Naive thymus-derived CD4-positive, alpha-beta T cell (primary cell): ENCODE measurements at places on chromosomes 7 and 10. TPM values are rescaled to one million over a fixed set of nuclear protein-coding genes. Genes with fewer than 3 reads are reported as not detected.

- peaks cover 19% of the 10 kb centered on the region for H3K4me1 ChIP-seq
- H3K27me3 ChIP-seq, result peaks cover 43% of the 10 kb centered on the region
- DNase-seq, result no peak
- H3K27ac ChIP-seq, result no peak overlapping the region
- H3K36me3 ChIP-seq, result no peaks in the 10 kb centered on the region
Measured at GRCh38 chr7:27167916-27168264, 2.6 kb upstream of the HOXA9 start.

ITIH5 gene
- total RNA-seq, result not detected

DNA sequence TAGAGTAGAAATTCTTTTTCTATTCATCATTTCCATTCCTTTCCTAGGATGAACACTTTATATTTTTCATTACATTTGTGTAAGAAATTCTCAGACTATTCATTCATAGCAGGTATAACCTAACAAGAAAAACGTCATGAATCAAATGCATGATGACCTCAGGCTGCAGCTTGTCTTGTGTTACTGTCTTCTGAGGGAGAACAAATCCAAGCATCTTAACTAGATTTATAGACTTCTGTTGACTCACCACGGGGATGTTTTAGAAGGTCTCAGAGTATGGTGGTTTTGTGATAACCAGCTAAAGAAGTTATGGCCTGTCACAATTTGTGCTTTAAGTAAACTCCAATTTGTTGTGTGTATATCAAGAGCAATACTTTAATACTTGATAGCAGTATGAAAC lies 102.7 kb downstream of the ANKRD7 start:
- H3K27ac ChIP-seq, result no peak overlapping the region
- H3K27me3 ChIP-seq, result no peaks in the 10 kb centered on the region
- H3K4me3 ChIP-seq, result no peak overlapping the region
- H3K36me3 ChIP-seq, result no peaks in the 10 kb centered on the region
- DNase-seq, result no peak

- H3K4me3 ChIP-seq, result peak overlapping the region; percentile 11
- peaks cover 60% of the 10 kb centered on the region for H3K27me3 ChIP-seq
- peaks cover 15% of the 10 kb centered on the region for H3K4me1 ChIP-seq
- DNase-seq, result no peak
- no peak overlapping the region for H3K27ac ChIP-seq
Measured at GRCh38 chr7:27200761-27201579, 1.1 kb upstream of the HOXA13 start.

GRCh38 chr10:77190291-77190690 lies 447.3 kb downstream of the KCNMA1 start:
- H3K36me3 ChIP-seq, result no peaks in the 10 kb centered on the region
- no peaks in the 10 kb centered on the region for H3K27me3 ChIP-seq
- H3K27ac ChIP-seq, result no peak overlapping the region
- H3K4me3 ChIP-seq, result no peak overlapping the region

- no peaks in the 10 kb centered on the region for H3K27me3 ChIP-seq
- no peak for DNase-seq
- H3K36me3 ChIP-seq, result no peaks in the 10 kb centered on the region
- H3K4me1 ChIP-seq, result no peaks in the 10 kb centered on the region
- H3K27ac ChIP-seq, result no peak overlapping the region
Measured at GRCh38 chr7:149884541-149884940, 10.8 kb downstream of the ATP6V0E2 start.

DNA sequence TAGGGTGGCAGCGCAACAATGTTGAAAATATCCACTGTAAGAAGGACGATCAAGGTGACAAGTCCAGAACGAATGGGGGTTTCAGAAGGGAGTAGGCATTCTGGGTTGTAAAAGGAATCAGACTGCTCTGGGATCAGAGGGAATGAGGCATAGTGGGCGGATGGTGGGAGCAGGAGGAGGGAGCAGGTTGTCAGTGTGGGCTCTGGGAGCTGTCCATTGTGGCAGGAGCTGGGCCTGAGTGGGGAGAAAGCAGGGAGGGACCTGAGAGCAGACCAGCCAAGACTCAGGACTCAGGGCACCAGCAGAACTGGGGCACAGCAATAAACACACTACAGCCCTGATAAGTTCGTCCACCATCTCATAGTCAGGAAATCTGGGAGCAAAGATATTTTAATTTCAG lies 292.6 kb upstream of the MKI67 start:
- no peaks in the 10 kb centered on the region for H3K4me1 ChIP-seq
- H3K27me3 ChIP-seq, result no peaks in the 10 kb centered on the region
- no peaks in the 10 kb centered on the region for H3K36me3 ChIP-seq
- H3K4me3 ChIP-seq, result no peak overlapping the region
- no peak for DNase-seq
- no peak overlapping the region for H3K27ac ChIP-seq

GRCh38 chr10:14405076-14406065 lies 74.6 kb upstream of the FRMD4A start:
- DNase-seq, result no peak
- H3K4me1 ChIP-seq, result peaks cover 7% of the 10 kb centered on the region
- no peak overlapping the region for H3K27ac ChIP-seq
- no peak overlapping the region for H3K4me3 ChIP-seq
- H3K36me3 ChIP-seq, result no peaks in the 10 kb centered on the region

DNA sequence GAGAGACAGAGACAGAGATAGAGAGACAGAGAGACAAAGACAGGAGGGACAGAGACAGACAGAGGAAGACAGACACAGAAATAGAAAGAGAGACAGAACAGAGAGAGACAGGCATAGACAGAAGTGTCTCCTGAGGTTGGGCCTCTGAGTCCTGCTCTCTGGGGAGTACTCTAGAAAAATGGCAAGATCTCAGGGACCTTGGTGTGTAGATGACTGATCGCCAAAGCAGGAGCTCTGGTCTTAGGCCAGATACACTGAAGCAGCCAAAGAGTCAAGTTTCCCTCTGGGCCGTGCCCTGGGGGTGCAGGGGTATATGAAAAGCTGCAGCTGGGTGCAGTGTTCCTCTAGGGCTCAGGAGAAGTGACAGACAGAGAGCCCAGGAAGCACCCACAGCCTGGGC lies 176.6 kb upstream of the TNS3 start:
- no peak overlapping the region for H3K4me3 ChIP-seq
- H3K27me3 ChIP-seq, result no peaks in the 10 kb centered on the region
- no peak overlapping the region for H3K27ac ChIP-seq
- DNase-seq, result no peak
- no peaks in the 10 kb centered on the region for H3K4me1 ChIP-seq

DNA sequence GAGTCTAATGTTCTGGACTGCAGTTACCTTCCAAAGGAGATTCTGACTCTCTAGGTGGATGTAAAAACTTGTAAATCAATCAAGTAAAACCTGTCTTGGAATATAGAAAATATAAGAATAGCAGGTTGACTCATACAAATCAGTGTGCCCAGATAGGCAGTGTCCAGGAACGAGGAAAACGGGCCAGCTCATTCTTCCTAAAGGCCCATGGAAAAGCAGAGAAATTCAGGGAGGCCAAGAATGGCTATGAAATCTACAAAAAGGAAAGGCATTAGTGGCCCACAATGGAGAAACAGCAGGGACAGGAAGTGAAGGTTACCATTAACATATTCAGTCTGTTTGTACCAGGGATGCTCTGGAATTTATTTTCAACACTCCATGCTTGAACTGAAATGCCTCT lies 14.9 kb downstream of the GLI3 start:
- H3K4me3 ChIP-seq, result no peak overlapping the region
- no peak overlapping the region for H3K27ac ChIP-seq
- no peaks in the 10 kb centered on the region for H3K4me1 ChIP-seq
- no peak for DNase-seq
- no peaks in the 10 kb centered on the region for H3K27me3 ChIP-seq

DNA sequence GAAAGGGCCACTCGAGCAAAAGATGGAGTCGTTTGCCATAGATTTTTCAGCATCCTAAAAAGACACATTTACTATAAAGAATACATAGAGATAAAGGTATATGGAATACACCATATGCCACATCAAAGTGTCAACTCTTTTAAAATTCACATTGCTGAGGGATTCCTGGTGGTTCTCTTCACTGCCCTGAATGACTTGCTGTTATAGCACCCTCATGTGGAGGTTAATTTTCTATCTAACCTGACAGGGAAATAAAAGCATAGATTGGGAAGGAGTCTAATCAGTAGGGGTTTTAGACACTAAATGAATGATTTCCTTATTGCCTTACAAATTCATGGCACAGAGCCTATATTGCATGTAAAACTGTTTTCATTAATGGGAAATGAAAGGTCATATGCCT lies 25.9 kb downstream of the DNAH11 start:
- no peaks in the 10 kb centered on the region for H3K4me1 ChIP-seq
- no peak overlapping the region for H3K27ac ChIP-seq
- H3K4me3 ChIP-seq, result no peak overlapping the region
- no peak for DNase-seq
- H3K27me3 ChIP-seq, result no peaks in the 10 kb centered on the region
- no peaks in the 10 kb centered on the region for H3K36me3 ChIP-seq

GRCh38 chr10:22345301-22346095 lies at the start of gene SPAG6:
TSS of gene SPAG6 (plus strand) at chr10:22345496. CDS start at chr10:22345612, 116 bp downstream.
- no peak within 1 kb of the TSS for H3K4me3 ChIP-seq
- no peak for DNase-seq
- no peaks in the 10 kb centered on the region for H3K36me3 ChIP-seq
- H3K27me3 ChIP-seq, result peaks cover 26% of the 10 kb centered on the region

ANXA11 gene
- 189 TPM for total RNA-seq

- no peak for DNase-seq
- H3K36me3 ChIP-seq, result no peaks in the 10 kb centered on the region
- H3K4me1 ChIP-seq, result no peaks in the 10 kb centered on the region
- no peaks in the 10 kb centered on the region for H3K27me3 ChIP-seq
- H3K27ac ChIP-seq, result no peak overlapping the region
Measured at GRCh38 chr7:13835442-13835841, 154.0 kb downstream of the ETV1 start.

CYP3A5 gene
- not detected for total RNA-seq

CREM gene
- 19.1 TPM for total RNA-seq

DNA sequence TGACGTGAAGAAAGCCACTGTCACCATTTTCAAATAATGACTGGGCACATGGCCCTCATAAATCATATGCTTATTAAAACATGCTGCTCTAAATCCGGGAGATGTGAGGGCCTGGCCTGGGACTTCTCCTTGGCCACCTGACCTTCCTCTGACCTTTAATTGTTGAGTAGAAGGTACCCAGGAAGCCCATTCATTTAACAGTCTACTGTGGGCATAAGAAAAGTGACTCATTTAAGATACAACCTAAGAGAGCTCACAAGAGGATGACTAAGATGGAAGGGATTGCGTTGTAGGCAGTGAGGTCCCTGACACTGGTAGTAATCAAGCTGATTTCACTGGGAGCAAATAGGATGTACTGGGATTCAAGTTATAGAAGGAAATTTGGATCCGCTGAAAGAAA lies 203.4 kb upstream of the GPR26 start:
- H3K4me1 ChIP-seq, result no peaks in the 10 kb centered on the region
- H3K4me3 ChIP-seq, result no peak overlapping the region
- H3K36me3 ChIP-seq, result no peaks in the 10 kb centered on the region
- no peak overlapping the region for H3K27ac ChIP-seq
- no peak for DNase-seq

DNA sequence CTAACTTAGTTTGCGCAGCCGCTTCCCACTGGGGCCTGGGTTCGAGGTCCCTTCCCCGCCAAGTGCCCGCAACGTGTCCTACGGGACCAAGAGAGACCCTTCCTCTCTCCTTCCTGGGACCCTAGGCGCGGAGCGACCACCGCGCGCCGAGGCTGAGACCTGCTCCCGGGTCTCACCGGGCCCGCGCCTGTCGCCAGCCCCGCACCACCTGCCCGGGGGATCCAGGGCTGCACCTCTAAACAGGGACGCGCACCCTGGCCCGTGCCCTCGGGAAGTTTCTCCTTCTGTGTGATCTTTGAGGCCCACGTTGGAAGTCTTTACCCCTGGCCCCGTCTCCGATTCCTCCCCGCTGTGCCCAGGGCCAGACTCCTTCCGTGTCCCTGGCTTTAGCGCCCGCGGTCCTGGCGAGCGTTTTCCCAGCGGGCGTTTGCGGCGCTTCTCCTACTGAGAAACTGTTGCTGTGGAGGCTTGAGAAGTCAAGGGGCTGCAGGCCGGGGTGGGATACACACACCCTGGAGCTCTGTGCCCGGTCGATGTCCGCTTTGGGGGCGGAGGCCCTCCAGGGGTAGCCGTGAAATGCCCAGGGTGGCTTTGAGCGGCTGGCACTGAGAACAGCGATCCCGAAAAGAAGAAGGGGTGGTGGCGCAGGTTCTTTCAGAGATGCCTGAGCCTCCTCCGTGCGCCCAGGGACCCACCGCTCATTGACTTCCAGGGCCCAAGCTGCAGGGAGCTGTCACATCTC lies 575 bp downstream of the PLPP4 start:
- no peaks in the 10 kb centered on the region for H3K27me3 ChIP-seq
- H3K4me1 ChIP-seq, result no peaks in the 10 kb centered on the region
- H3K36me3 ChIP-seq, result no peaks in the 10 kb centered on the region

GRCh38 chr7:129401967-129402860 lies 32.0 kb upstream of the STRIP2 start:
- no peak for DNase-seq
- H3K27ac ChIP-seq, result no peak overlapping the region
- no peaks in the 10 kb centered on the region for H3K4me1 ChIP-seq
- H3K27me3 ChIP-seq, result no peaks in the 10 kb centered on the region
- no peaks in the 10 kb centered on the region for H3K36me3 ChIP-seq

DNA sequence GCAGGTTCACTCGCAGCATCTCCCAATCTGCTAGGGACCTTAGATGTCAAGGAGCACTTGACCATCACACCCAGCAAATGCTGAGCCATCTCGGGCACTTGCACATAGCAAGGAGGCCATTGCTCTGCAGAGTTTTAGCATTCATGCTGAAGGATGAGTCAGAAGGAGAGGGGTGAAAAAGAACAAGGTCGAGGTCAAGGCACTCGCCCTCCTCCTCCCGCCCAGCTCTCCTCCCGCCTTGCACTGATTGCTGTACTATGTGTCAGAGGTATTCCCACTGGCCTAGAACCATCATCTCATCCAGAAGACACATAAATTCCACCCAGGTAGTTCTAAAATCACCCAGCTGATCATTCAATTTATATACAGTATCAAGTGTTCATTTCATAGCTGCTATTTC lies 255.1 kb upstream of the SP4 start:
- no peaks in the 10 kb centered on the region for H3K4me1 ChIP-seq
- no peak overlapping the region for H3K27ac ChIP-seq
- H3K36me3 ChIP-seq, result no peaks in the 10 kb centered on the region
- H3K4me3 ChIP-seq, result no peak overlapping the region
- no peak for DNase-seq

GRCh38 chr7:13627455-13627854 lies 362.0 kb downstream of the ETV1 start:
- H3K4me1 ChIP-seq, result no peaks in the 10 kb centered on the region
- H3K4me3 ChIP-seq, result no peak overlapping the region
- no peak for DNase-seq
- no peaks in the 10 kb centered on the region for H3K27me3 ChIP-seq
- no peak overlapping the region for H3K27ac ChIP-seq

SPDYE2B gene
- total RNA-seq, result not detected

SPDYE11 gene
- not detected for total RNA-seq
